ENCODE measurements at places on chromosomes 3 and 15. TPM values are rescaled to one million over a fixed set of nuclear protein-coding genes. Genes with fewer than 3 reads are reported as not detected.

DNA sequence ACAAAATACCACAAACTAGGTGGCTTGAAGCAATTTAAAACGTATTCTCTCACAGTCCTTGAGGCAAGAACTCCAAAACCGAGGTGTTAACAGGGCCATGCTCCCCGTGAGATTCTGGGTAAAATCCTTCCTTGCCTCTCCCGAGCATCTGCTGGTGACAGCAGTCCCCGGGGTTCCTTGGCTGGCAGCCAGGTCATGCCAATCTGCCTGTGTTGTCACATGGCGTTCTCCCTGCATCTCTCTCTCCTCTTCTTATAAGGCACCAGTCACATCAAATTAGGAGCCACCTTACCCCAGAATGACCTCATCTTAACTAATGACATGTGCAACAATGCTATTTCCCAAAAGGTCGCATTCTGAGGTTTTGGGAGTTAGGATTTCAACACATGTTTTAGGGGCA lies 26.3 kb upstream of the LRRN1 start:
- H3K27ac ChIP-seq: no peak overlapping the region
- H3K36me3 ChIP-seq: no peaks in the 10 kb centered on the region
- no peaks in the 10 kb centered on the region for H3K27me3 ChIP-seq
- H3K4me3 ChIP-seq: no peak overlapping the region
- DNase-seq: no peak

DNA sequence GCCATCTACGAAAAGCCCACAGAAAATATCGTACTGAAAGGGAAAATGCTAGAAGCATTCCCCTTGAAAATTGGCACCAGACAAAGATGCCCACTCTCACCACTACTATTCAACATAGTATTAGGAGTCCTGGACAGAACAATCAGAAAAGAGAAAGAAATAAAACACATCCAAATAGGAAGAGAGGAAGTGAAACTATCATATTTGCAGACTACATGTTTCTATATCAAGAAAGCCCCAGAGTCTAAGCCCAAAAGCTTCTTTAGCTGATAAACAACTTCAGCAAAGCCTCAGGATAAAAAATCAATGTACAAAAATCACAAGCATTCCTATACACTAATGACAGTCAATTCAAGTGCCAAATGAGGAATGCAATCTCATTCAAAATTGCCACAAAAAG lies 15.6 kb downstream of the OR5K3 start:
- no peak for DNase-seq
- no peak overlapping the region for H3K27ac ChIP-seq
- H3K36me3 ChIP-seq: no peaks in the 10 kb centered on the region
- H3K4me3 ChIP-seq: no peak overlapping the region
- peaks cover 2% of the 10 kb centered on the region for H3K27me3 ChIP-seq
- H3K4me1 ChIP-seq: no peaks in the 10 kb centered on the region

DNA sequence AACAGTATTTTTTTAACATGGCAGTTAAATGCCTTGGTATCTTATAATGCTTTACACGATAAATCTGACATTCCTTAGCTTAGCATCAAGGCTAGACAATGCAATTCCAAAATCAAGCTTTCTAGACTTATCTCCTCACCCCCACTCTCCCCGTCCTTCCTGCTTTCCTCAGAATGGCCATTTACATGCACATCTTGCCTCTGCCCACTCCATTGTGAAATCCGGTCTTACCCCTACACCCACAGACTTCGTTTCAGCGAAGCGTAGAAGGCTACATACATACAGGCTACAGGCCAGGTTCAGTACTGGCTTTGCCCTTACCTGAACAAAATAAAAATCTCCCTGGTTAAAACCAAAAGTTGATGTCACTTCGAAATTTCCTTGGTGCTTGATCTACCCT lies 58.6 kb upstream of the SLC12A8 start:
- no peak overlapping the region for H3K27ac ChIP-seq
- no peak for DNase-seq
- H3K4me3 ChIP-seq: no peak overlapping the region
- H3K4me1 ChIP-seq: peaks cover 16% of the 10 kb centered on the region
- peaks cover 46% of the 10 kb centered on the region for H3K36me3 ChIP-seq
- no peaks in the 10 kb centered on the region for H3K27me3 ChIP-seq

GRCh38 chr15:70385711-70386110 lies 288.0 kb upstream of the TLE3 start:
- no peak overlapping the region for H3K27ac ChIP-seq
- H3K36me3 ChIP-seq: no peaks in the 10 kb centered on the region
- H3K4me3 ChIP-seq: no peak overlapping the region

DNA sequence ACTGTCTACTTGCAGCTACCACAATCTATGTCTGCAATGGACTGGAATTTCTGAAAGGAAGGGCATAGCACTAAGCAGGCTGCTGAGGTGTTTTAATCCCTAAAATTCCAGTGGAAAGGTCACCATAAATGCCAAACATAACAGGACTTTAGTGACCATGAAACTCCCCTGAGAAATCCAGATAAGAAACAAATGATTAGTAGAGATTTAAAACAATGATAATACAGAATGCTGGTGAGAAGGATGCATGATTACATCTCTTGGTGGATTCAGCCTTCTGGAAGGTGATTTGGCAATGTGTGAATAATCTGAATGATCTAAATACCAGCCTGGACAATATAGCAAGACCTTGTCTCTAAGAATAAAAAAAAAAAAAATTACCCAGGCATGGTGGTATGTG lies 475.0 kb upstream of the CBLB start:
- H3K4me3 ChIP-seq: no peak overlapping the region
- H3K27ac ChIP-seq: no peak overlapping the region
- H3K27me3 ChIP-seq: peaks cover 1% of the 10 kb centered on the region
- no peaks in the 10 kb centered on the region for H3K36me3 ChIP-seq

GRCh38 chr3:16639806-16640205 lies 34.6 kb upstream of the DAZL start:
- DNase-seq: no peak
- H3K4me3 ChIP-seq: no peak overlapping the region
- H3K36me3 ChIP-seq: no peaks in the 10 kb centered on the region
- H3K4me1 ChIP-seq: no peaks in the 10 kb centered on the region
- H3K27me3 ChIP-seq: peaks cover 17% of the 10 kb centered on the region
- no peak overlapping the region for H3K27ac ChIP-seq

GRCh38 chr3:61601831-61602230 lies 40.5 kb downstream of the PTPRG start:
- no peak overlapping the region for H3K4me3 ChIP-seq
- DNase-seq: no peak
- H3K27me3 ChIP-seq: peaks cover 2% of the 10 kb centered on the region

Gene ACOX2
- total RNA-seq: not detected

All from activated T-helper 2 cell treated with anti-CD3 and anti-CD28 coated beads, Interferon-gamma antibody, Interleukin-2, Interleukin-4, amounts not matched to agents 10 μg/mL and 5 μg/mL and 100 μg/mL, durations not matched to agents 14 hours and 24 hours and 36 hours (primary cell).